ENCODE measurements at places on chromosomes 12 and 14.
A peak's percentile ranks its signal among the peaks of the same experiment; 100 is the strongest.

- DNase-seq: peak; percentile 78
These were observed 5.5 kb downstream of the ITGA5 start for GRCh38 chr12:54413284-54414190.

- no peak for DNase-seq
These were observed 26.7 kb downstream of the C12orf75 start for GRCh38 chr12:105357162-105357691.

GRCh38 chr14:21631084-21631483, 3.7 kb downstream of the OR10G2 start:
- no peak for DNase-seq

- no peak for DNase-seq
These were observed 33.9 kb downstream of the STON2 start for GRCh38 chr14:81366214-81366613.

DNA sequence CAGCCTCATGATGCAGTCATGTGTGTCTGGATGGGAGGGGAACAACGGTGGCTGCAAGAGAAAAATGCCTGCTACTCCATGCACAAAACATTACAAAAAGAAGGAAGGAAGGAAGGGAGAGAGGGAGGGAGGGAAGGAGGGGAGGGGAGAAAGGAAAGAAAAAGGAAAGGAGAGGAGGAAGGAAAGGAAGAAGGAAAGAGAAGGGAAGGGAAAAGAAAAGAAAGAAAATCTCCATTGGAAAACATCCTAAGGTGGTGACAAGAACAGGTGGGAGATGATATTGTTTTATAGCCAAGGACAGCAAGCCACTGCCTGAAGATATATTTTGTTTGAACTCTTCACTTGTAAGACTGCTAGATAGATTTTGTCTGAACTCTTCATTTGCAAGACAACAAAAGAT, 171.8 kb upstream of the EGLN3 start:
- DNase-seq: no peak

- DNase-seq: no peak
These were observed 52.3 kb upstream of the FUT8 start for GRCh38 chr14:65360144-65360784.

DNA sequence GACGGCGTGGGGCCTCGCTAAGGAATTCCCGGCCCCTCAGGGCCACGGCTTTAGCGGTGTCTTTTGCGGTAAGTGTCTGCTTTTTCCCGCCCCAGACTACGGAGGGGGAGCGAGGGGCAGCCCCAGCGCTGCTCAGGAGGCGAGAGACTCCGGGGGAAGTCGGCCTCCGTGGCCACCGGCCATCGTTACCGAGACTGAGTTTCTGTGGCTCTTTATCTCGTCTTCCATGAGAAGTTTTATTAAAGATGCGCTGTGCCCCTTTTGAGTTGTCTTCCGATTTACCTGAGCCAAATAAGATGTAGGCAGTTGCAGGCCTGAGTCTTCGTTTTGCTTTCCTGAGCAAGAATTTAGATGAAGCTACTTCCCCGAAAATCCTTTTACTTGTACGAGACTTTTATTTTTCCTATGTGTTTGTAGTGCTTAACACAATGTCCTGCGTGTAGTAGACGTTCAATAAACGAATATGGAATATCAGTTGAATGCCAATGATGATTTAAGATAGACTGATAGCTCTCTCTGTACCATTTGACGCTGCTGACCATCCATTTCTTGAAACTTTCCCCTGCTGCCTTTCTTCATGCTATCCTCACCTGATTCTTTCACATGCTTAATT, 462 bp downstream of the SRP54 start:
- DNase-seq: no peak

GRCh38 chr14:92750994-92751400, 2.6 kb upstream of the LGMN start:
- no peak for DNase-seq

DNA sequence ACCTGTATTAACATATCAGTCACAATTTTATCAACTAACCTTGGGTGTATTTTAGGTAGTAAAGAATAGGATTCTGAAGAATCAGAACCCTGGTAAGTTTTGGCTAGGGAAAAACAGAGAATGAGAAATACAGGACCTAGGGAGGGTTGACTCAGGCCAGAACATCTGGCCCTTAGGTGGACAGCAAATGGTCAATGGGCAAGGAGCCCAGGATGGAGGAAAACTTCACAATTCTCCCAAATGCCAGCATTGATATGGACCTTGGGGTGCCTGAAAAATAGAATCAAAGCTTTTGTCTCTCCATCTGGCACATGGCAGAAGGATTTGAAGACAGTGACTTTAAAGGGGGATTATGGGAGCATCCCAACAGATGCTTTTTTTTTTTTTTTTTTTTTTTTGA, 32.7 kb upstream of the PRPF39 start:
- no peak for DNase-seq

All from CD8-positive, alpha-beta T cell (primary cell).